ENCODE measurements at places on chromosomes 4 and X.

- no peak for DNase-seq
Measured at GRCh38 chr4:14652522-14652921, 349.8 kb upstream of the CPEB2 start.

DNA sequence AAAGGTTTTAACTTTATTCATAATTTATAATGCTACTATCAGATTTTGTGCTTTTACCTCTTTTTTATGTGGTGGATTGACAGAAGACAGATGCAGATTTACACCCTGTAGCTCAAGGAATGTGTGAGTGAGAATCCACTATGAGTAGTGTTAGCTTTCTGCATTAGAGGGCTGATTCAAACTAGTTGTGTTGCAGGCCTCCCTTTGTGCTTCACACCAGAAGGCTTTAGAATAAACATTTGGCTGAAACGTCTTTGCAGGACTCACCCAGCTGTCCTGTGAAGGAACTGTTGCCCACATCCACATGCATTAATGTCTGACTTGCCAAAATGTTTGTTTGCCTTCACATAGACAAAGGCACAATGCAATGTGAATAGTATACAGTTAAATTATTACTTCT is 127.0 kb downstream of the PCDH7 start:
- no peak for DNase-seq

GRCh38 chr4:99625369-99625768 is 32.3 kb downstream of the C4orf54 start:
- no peak for DNase-seq

GRCh38 chr4:159250751-159251325 is 148.0 kb downstream of the RAPGEF2 start:
- DNase-seq = no peak

DNA sequence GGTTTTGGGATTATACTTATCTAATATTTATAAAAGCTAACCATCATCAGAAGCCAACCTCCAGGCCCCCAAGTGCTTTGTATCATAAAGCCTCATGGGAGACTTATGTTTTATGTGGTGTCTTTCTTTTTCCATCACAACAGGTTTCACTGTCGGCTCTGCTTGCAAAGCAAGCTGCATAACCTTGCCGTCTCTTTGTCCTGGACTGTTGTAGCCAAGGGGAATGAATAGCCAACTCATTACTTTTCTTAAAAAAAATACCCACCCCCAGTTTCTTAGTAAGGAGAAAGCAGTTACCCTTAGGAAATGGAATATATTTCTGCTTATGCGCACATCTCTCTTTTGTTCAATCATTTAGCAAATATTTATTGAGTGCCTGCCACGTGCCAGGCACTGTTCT is 40.7 kb downstream of the FAM184B start:
- no peak for DNase-seq
